Posterior cingulate gyrus (tissue), 11 donors: ENCODE measurements at places on chromosomes 11 and 22.

DNA sequence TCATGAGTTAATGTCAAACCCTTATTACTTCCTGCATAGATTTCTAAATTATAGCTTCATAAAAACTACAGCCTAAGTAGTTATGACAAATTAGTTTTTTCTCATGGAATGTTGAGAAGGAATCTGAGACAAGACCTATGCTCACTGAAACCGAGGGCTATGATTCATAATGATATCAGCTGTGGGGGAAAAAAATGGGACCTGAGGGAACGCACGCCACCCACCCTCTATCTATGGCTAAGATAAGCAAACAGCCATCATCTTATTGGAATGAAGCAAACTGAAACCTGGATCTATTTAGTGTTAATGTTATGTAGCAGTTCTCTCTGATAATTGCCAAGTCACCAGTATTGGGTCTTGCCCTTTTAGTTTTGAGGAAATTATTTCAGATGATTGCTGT is 906.9 kb upstream of the RAG2 start:
- no peak for DNase-seq

- no peak for DNase-seq
Measured at GRCh38 chr11:70090961-70091381, 12.9 kb downstream of the ANO1 start.

DNA sequence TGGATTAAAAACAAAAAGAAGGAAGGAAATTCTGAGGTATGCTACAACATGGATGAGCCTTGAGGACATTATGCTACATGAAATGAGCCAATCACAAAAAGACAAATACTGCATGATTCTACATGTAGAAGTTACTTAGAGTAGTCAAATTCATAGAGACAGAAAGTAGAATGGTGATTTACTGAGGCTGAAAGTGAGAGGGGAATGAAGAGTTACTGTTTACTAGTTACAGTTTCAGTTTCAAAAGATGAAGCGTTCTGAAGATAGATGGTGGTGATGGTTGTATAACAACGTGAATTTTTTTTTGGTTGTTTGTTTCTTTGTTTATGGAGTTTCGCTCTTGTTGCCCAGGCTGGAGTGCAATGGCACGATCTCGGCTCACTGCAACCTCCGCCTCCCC is 9.5 kb downstream of the OR5P2 start:
- DNase-seq = no peak

GRCh38 chr22:38758276-38758945 is 2.6 kb upstream of the SUN2 start:
- no peak for DNase-seq

- no peak for DNase-seq
Measured at GRCh38 chr11:70141486-70142220, 61.4 kb upstream of the FADD start.
